ENCODE measurements at places on chromosomes 5 and 9.

- no peak for DNase-seq
Measured at GRCh38 chr9:89493671-89494070, 4.2 kb downstream of the SEMA4D start.

GRCh38 chr5:78887384-78888118, 97.6 kb downstream of the ARSB start:
- DNase-seq = no peak

DNA sequence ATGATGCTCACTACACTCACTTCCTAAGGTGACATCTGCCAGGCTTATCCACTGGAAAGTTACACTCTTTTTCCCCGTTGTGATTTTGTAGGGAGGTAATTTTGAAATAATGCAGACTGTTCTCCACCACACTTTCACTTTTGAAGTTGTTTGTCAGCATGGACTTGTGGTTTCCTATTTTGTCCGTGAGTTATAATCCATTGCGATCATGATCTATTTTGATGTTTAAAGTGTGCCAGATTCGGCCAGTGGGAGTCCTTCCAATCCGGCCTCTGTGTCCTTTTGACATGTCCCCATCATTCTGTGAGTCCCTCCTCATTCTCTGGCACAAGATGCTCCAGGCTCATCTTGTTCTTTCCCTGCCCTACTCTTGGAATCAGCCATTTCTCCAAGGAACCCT, 211.3 kb upstream of the KLF4 start:
- DNase-seq = peak; percentile 49

DNA sequence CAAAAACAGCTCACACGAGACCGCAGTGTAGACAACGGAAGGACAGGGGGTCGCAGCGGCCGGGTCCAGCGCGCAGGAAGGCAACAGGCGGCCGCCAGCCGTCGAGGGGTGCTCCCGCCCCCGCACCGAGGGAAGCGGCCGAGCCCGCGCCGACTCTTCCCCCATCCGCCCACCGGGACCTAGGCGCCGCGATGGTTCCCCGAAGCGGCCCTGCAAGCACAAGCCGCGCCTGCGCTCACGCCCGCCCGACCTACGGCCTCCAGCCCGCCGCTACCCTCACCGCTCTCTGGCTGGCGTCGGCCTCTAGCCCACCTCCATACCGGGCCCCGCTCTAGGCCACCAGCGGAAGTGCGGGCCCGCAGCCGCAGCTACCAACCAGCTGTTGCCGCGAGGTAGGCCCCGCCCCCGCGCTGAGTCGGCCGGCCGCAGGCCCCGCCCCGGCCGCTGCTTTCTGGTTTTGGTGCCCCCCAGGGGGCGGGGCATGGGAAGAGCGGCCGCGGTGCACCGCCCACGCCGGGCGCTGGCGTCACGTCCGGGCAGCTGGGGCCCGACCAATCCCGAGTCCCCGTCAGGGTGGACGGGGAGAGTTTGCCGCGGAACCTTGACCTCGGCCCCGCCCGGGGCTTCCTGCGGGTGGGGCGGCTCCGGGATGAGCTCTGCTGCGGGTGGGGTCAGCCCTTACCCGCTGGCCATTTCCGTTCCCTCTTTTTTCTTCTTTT, at the start of gene SETX:
Gene SETX (minus strand): TSS at position 350 of the 719 bp plus-strand sequence. CDS start 5,558 bp downstream, outside the sequence.
- DNase-seq = peak; percentile 100

Measured in suppressor macrophage treated with lipopolysaccharide for 4 hours (primary cell).